ENCODE measurements at places on chromosomes 2 and 18.

GRCh38 chr18:46196627-46197243 lies 92.5 kb downstream of the HAUS1 start:
- no peak for DNase-seq

DNA sequence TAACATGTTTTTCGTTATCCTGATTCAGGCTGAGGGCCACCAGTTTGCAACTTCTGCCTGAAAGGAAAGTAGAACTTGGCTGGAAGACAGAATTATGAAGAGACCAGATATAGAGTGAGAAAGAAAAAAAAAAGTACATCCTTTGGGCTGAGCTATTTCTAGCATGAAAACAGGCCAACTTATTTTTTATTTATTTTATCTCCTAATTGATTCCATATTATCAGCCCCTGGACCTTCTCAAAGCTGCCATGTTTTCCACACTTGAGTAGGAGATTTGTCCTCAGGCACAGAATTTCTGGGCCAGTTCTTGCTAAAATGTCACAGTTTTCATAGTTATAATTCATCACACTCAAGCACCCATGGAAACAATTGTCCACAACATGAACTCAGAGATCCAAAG lies 586.8 kb upstream of the CNTNAP5 start:
- no peak for DNase-seq

DNA sequence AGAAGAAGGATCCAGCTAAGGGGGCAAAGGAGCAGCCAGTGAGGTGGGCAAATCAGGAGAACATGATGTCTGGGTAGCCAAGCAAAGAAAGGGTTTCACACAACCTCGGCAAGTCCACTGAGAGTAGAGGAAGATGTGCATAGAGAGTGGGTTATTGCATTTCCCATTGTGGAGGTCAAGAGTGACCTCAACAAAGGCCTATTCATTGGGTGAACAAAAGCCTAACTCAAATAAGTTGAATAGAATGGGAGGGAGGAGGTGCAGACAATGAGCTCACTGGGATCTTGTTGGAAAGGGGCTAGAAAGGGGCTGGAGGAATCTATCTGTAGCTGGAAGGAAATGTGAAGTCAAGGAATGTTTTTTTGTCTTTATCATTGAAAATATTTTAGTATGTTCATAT lies 14.0 kb upstream of the PDCL3 start:
- DNase-seq, result no peak

- DNase-seq, result no peak
These were observed 756.0 kb upstream of the LRATD1 start for GRCh38 chr2:13876491-13877037.

DNA sequence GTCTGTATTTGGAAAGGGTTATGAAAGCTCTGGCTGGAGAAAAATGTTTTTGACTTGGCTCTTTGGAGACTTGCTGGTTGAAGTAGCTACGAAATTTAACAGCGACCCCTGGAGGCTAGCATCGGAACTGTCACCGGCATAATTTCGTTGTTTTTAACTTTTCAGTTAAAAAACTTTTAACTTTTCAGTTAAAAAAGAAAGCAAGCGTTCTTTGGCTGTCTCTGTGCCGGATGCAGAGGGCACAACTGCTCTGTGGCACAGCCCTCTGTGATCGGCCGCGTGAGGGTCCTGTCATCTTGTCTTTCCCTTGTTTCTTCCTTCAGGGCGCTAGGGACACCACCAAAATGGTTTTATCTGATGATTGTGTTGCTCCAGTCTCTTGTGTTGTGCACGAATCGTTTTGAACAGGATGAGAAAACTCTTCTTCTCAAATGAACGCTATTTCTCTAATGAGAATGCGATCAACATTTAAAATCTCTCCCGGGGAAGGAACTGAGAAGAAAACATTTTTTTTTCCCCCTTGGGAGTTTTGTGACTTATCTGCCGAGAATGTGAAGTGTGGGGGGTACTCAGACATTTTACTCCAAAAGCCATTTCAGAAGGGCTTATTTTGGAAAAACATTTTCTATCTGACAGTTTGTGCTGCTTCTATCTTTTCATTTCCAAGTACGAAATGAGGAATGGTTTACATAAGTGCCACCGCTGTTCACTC lies 57.1 kb downstream of the ADCYAP1 start:
- peak; percentile 4 for DNase-seq

DNA sequence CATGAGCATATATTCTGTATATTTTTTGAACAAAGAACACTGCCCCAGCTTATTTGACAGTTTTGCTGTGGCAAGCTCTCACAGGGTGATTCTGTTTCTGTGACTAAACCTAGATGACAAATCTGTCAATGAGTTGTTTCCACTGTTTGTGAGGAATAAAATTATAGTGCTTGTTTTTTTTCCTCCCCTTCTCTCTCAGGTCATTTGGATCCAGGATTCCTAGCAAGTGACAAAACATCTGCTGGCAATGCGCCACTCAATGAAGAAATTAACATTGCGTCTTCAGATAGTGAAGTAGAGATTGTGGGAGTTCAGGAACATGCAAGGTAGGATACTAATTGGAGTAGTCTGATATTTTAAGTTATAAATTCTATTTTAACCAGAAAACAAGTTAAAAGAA lies 149.3 kb downstream of the HAUS1 start:
- no peak for DNase-seq

GRCh38 chr2:226489775-226490541 lies 309.7 kb downstream of the IRS1 start:
- peak; percentile 11 for DNase-seq

DNA sequence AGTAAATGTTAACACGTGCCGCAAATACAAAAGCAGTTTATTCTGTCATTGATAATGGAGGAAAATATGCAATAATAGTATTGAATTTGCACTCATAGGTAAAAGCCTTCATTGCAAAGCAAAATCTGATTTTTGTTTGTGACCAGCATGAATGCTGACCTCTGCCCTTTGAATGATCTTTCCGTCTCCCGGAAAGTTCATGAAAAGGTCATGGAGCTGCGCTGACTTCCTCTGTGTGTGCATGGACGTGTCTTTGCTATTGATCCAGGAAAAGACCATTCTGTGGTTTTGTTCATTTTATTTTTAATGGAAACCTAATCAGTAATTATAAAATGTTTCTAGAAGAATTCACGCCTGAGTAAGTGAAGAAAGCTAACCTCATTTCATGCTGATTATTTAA lies 320.0 kb downstream of the MTX2 start:
- DNase-seq, result no peak

DNA sequence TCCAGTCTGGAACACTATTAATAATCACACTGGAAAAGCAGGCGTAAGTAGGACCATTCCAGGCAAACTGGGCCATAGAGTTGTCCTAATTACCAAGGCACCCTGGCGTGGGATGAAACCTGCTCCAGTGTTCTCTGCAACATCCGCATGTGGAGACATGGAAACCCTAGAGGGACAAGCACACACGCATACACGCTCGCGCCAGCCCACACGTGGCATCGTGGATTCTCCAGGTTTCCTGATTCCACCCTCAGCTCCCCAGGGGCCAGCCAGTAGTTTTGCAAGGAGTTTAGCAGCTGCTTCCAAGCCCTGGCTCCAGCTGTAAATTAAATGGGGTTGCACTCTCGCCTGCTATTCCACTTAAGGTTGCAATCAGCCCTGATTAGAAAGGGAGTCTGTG lies 127.7 kb downstream of the DYSF start:
- no peak for DNase-seq

- no peak for DNase-seq
These were observed 183.8 kb downstream of the TFCP2L1 start for GRCh38 chr2:121101093-121101715.

DNA sequence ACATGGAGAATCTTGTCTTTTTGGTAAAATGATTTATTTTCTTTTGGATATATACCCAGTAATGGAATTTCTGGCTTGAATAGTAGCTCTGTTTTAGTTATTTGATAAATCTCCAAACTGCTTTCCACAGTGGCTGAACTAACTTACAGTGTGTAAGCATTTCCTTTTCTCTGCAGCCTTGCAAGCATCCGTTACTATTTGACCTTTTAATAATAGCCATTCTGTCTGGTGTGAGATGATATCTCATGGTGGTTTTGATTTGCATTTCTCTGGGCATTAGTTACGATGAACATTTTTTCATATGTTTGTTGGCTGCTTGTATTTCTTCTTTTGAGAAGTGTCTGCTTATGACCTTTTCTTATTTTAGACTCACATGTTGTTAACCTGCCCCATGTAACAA lies 190.2 kb downstream of the GALR1 start:
- DNase-seq, result no peak

DNA sequence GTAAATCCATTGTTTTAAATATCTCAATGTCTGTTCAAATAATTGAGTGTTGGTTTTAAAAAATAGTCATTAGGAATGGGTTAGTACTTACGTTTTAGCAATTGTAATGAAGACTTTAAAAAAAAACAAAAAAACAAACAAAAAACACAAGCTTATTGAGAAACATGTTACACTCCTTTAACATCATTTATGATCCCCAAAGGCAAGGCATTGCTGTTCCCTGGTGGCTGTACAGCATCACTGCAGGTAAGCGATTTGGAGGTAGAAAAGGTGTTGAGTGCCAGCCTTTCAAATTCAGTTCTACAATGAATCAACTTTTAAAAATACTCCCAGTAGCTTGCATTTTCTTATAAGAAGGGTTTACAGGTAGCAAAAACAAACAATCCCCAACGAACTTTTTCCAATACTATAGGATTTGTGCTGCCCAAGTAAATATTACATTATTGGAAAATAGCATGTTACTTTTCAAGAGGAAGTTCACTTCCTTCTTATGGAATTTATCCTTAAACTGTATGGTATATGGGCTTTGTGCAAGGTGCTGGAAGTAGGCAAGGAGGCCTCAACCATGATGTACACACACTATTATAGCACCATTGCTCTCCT lies 27.5 kb downstream of the CNRIP1 start:
- peak; percentile 31 for DNase-seq

DNA sequence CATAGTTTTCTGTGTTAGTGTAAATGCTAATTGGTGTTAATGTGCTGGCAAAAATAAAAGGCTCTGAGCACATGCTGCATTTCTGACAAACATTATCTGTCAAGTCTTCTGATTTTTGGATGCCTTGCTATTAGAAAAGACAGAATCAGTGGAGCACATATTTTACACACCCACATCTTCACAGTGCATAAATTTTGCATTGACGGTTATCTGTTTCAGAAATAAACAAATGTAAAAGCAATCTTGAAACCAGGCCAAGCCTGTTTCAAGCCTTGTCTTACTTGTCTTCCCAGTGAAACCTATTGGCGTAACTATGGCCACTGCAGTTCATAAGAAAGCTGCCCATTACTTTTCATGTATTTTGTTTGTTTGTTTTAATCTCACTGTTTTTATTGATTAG lies 333.7 kb upstream of the CDH19 start:
- DNase-seq, result no peak

DNA sequence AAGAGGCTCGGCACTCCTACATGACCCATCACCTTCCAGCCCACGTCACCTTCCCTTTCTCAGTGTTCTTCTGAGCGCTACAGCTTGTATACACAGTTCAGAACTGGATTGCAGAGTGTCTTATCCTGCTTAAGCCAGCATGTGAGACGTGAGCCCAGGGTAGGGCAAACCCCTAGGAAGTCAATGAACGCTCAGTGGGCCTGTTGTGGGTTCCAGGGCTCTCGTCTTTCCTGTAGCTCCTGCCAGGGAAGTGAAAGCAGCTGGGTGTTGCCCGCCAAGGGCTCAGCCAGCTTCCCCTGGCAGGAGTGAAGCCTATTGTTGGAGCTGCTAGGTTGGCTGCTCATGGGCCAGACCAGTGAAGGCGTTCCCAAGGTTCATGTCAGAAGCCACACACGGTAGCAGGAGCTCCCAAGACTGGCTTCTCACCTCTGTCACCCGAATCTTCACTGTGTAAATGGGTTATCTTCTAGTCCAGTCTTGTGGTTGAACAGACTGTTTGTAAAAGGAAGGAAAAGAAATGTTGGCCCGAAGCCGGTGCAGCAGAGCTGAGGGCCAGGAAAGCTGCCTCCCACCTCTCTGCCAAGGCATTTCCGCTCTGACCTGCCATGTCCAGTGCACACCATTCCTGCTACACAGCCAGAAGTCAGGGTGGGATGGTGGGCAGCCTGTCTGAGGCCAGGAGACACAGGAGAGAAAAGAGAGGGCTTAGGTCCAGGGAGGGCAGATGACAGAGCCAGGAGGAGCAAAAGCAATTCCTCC lies 69.6 kb upstream of the RMDN2 start:
- DNase-seq, result peak; percentile 55

DNA sequence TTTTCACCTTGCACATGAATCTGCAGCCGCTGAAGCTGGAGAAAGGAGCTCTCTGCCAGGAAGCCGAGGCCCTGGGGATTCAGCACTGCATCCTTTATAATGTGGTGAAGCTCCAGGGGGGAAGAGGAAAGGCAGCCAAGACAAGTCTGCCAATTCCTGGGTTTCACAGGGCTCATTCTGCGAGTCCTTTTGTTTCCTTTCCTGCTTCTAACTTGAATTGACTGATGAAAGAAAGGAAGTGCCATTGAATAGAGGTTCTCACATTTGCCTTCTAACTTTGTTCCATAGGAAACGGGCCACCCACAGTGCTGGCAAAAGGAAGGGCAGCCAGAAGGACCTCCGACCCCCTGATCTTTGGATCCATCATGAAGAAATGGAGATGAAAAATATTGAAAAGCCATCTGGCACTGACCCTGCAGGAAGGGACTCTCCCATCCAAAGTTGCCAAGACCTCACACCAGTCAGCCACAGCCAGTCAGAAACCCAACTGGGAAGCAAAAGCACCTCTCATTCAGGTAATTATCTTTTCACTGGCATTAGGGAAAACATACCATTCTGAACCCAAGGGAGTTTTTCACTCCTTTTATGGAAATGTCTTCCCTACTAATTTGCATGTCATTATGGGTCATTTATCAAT lies 765.4 kb downstream of the MBD2 start:
- no peak for DNase-seq

GRCh38 chr2:239586651-239587310 lies 186.0 kb upstream of the HDAC4 start:
- DNase-seq, result peak; percentile 11
